ENCODE measurements at places on chromosomes 12 and 14.

GRCh38 chr12:46244997-46245396, 23.8 kb downstream of the SLC38A1 start:
- DNase-seq = no peak

DNA sequence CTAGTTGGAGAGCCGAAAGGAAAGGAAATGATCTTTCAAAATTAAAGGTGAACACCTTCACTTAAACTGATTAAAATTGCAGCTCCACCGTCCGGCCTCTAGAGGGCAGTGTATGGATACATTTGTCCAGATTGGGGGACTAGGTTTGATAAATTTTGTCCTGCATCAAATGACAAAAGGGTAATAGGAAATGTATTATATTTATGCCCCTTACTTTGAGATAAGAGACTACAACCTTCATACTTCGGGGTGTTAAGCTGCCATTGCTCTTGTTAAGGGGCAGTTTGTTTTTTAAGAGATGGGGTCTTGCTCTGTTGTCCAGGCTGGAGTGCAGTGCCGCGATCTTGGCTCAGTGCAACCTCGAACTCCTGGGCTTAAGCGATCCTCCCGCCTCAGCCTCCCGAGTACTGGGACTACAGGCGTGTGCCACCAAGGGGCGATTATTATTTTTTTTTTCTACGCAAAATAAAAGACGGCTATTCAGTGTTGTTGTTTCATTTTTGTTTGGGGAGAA, 818 bp upstream of the SUOX start:
- DNase-seq = peak; percentile 72

DNA sequence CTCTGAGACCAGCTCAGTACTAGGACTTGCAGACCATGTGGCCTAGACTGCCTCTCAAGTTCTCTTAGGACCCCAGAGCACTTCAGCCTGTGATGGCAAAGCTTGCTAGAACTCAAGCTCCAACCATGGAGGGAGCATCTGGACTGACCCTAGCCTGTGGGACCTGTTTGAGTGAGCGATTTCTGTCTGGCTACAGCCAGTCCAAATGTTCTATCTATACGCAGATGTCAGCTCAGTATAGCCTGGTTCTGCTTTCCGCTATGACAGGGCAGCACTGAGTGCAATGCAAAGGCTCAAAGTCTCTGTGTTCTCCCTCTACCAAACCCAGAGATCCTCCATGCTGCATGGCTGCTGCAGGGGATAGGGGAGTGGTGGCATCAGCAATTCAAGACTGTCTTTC, 20.7 kb upstream of the PPM1H start:
- no peak for DNase-seq

- no peak for DNase-seq
Observed at GRCh38 chr14:94097091-94097490, 13.4 kb upstream of the IFI27 start.

GRCh38 chr12:124348659-124349380, 53.9 kb downstream of the RFLNA start:
- no peak for DNase-seq

DNA sequence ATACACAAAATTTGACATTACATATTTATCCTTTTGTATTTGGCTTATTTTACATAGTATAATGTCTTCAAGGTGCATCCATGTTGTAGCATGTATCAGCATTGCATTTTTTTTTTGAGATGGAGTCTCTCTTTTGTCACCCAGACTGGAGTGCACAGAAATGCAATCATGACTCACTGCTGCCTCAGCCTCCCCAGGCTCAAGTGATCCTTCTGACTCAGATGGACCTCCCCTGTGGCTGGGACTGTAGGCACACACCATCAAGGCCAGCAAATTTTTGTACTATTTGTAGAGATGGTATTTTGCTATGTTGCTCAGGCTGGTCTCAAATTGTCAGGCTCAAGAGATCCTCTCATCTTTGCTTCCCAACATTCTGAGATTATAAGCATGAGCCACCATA, 214.4 kb upstream of the ALG10B start:
- DNase-seq = no peak

DNA sequence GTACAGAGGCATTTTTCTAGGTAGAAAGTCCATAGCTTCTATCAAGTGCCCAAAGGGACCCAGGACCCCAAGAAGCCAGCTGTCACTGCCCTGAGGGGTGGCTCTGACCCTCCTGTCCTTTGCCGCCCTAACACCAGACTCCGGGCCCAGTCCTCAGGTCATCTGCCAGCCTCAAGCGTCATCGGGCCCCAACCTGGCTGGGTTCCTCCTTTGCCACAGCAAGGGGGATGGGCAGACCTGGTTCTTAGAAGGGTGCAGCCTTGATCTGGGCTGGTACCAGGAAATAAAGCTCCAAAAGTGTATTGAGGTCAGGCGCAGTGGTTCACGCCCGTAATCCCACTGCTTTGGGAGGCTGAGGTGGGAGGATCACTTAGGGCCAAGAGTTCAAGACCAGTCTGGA, 27.1 kb upstream of the FAM222A start:
- DNase-seq = no peak

DNA sequence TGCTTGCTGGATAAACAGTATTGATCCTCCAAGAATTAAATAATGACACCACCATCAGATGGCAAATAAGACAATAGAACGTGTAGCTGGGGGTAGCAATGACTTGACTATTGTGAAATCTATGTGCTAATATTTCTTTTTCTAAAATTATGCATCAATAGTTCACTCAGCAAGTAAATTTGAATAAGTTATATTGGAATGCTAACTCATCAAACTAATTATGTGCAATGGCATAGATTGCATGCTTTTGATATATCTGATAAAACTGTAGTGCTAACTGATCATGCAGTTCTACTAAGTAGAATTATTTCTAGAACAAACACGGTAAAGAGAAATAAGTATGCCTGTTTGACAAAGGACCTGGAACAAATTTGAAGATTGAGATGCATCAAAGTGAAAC, 474.4 kb downstream of the NOVA1 start:
- DNase-seq = no peak

DNA sequence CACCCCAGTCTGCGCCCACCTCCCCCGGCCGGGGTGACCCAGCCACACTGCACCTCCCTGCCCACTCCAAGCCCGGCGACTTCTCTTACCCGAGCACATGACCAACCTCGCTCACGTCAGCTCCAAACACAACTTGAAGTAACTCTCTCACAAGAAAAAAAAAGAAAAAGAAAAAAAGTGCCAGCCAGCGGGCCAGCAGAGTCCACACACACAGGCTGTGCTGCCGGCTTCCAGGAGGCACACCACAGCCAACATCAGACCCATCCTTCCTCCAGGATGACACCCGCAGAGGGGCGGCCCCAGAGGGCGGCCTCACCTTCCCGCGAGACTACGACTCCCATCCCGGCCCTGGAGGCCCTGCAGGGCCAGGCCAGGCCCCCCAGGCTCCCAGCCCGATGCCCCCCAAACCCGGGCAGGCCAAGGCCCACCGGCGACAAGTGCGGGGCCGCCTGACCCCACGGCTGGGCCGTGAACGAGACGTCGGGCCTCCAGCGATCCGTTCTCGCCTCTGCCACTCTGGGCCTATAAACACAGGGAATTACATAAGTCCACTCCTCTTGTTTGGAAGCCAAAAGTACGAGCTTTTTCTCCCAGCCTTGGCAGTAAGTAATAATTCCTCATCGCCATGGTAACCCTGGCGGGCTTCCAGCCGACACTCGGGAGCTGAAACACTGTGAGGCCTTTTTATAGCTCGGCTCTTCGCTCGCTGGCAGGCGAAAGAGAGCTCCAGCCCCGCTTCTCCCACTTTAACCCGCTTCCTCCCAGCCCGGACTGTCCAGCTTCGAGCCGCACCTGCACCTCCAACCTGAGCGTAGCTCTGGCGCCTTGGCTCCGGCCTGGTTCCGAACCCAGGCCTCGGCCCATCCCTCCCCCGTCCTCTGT, 49.1 kb downstream of the NCOR2 start:
- DNase-seq = peak; percentile 68

DNA sequence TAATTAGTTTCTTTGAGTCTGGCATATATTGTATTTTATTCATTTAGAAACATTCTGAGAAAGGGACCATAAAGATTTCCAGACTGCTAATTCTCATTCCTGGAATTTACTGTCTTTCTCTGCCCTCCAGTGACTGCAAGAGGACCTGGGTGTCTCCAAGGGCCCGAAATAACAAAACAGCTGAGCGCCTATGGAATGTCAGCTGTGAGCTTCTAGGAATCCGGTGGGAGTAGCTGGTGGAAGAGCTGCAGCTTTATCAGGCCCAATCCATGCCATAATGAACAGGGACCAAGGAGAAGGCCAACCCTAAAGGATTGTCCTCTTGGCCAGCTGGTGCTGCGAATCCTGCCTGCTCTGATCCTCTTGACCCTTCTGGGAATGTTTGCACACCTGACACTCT, 31.9 kb downstream of the RDH12 start:
- DNase-seq = no peak

- no peak for DNase-seq
Observed at GRCh38 chr12:13193505-13194231, 2.9 kb upstream of the EMP1 start.

- no peak for DNase-seq
Observed at GRCh38 chr12:68641138-68641537, 30.4 kb downstream of the RAP1B start.

DNA sequence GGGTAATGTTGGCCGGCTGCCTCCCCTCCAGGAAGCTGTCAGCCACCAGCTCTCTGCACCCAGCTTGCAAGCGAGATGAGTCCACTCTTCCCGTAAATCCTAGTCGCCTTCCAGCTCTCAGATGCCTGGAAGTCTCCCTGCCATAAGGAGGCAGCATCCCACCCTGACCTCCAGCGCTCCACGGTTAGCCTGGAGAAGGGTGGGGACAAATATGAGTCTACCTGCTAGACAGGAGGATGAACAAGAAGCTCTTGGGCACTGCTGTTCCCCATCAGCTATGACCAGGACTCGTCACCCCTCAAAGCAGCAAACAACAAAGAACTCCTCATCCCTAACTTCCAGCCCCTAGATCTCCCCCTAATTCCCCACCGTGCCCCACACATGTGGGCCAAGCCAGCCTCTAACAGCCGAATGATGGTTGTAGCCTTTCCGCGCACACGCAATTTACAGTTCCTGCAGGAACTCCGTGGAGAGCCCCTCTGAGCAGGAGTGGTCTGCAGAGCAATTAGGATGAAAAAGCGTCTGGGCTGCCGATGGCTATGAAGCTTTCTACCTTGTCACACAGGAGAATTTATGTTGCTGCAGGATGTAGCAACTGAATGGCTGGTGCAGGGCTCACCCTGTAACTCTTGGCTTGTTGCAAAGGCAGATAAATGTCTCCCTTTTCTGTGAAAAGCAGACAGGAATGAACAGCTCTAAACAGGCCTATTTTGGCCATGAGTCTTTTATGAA, 181.4 kb downstream of the GLT1D1 start:
- DNase-seq = no peak

- peak; percentile 99 for DNase-seq
Observed at GRCh38 chr12:2890388-2891239, at the start of gene TULP3. Gene TULP3 (plus strand): TSS chr12:2890891. CDS start chr12:2890948, 57 bp downstream.

GRCh38 chr12:108850854-108851573, 6.4 kb downstream of the SSH1 start:
- peak; percentile 87 for DNase-seq

DNA sequence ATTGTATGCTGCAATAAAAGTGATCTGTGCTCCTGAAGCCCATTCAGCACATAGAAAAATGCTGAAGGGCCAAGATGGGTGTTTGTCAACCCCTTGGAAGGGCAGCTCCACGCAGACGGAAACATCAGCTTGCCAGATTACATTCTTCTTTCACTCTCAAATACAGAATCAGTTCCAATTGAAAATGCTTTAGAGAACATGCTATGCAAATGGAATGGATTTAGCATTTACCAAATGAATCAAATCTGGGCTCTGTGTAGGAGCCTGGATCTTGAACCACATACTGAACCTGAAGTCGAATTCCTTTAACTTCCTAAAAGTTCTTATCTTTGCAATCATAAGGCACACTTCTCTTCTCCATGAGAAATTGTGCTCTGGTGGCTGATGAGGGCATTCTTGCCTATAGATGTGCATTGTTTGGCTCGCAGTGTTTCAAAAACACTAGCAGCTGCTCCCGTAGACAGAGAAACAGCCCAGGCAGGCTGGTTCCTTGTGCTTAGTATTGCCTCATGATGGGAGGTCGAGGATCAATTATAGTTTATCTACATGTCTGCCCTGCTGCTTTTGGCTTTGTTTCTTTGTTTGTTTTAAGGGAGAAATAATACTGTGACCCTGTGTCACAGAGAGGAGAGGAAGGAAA, 489.8 kb upstream of the FLRT2 start:
- no peak for DNase-seq

- peak; percentile 49 for DNase-seq
Observed at GRCh38 chr12:9694241-9694640, 24.7 kb downstream of the CLEC2D start.

DNA sequence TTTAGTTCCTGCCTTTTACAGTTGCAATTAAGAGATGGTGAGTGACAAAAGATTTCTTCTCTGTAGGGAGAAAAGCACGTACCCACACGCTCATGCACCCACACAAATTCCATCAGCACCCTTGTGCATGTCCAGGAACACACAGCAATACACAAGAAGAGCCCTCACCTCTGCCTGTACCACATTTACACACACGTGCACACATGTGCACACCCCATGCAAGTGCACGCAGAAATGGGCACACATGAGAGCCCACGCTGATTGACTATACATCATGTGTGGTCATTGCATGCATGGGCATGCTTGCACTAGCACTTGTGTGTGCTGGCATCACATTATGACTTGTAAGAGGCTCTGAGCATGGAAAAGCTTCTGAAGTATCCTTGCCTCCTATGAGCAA, 70.5 kb downstream of the SERPINA3 start:
- DNase-seq = no peak

DNA sequence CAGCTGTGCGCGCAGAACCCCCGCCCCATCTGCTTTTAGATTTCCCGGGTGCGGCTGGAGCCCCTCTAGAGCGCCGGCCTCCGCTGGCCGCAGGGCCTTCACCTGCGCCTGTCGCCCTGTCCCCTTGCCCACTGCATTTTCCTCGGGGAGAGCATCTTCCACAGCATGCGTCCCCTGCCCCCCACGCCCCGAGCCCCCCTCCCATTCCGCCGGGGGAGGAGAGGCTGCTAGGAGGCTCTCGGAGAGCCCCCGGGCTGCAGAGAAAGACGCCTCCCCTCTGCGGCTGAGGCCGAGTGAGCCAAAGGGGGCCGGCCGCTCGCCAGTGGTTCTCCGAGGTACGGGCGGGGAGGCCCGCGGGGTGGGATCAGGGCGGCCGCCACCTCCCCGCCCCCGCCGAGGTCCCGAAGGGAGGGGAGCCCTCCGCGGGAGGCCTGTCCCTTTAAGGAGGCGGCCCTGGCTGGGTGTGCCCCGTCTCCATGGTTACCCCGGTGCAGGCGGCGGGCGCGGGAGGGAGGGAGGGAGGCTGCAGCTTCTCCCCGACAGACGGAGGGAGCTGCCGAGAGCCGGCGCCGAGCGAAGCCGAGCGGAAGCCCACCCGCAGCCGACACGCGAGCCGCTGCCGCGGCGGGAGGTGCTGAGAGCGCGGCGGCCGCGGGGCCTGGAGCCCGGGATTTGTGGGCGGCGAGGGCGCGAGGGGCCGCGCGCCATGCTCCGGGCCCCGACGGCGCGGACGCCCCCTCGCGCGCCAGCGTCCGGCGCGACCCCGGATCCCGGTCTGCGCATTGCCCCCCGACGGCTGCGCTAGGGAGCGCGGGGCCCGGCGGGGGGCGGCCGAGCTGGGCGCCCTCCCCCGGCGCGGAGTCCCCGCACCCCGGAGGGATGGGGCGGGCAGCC, at the start of gene KCNH3:
Gene KCNH3 (plus strand): TSS at position 521 of the 894 bp plus-strand sequence. CDS start 387 bp downstream, outside the sequence.
- peak; percentile 68 for DNase-seq

- no peak for DNase-seq
Observed at GRCh38 chr14:38762426-38762825, 340.6 kb downstream of the SEC23A start.

- no peak for DNase-seq
Observed at GRCh38 chr14:95465936-95466335, 50.5 kb downstream of the SYNE3 start.

- DNase-seq = no peak
Observed at GRCh38 chr12:25357595-25357994, 106.9 kb upstream of the KRAS start.
